ENCODE measurements at places on chromosomes 3 and 15.
A peak's percentile ranks its signal among the peaks of the same experiment; 100 is the strongest.

- no peak for DNase-seq
Measured at GRCh38 chr3:50533316-50533715, 29.9 kb upstream of the CACNA2D2 start.

DNA sequence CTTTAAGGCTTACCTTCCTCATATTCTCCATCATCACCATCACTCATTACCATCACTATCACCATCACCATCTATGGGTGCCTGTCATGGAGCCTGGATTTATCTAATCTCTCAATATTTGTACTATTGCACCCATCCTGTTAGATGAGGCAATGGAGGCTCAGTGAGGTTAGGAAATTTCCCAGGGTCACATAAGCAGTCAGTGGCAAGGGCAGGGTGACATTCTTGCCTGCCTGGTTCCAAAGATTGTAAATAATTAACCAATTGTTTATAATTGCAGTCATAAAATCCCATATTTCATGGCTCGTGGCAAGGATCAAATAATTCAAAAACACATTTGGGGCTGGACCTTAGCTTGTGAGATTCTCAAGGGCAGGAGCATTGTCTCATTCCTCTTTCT, 55.2 kb downstream of the MGLL start:
- DNase-seq: no peak

DNA sequence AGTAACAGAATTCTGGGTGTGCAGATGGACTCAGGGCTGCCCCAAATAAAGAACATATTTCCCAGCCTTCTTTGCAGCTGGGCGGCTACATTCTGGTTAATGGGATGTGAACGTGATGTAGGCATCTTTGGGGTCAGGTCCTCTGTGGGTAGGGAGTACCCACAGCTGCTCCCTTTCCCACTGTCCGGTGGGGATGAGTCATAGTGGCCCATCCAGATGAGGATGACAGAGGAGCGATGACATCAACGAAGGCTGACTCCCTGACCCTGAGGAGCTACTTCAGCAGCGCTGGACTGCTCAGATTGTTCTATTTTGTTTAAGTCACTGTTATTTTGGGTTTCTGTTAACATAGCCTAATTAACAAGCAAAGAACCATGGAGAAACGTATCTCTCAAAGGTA, 38.0 kb downstream of the SRPRB start:
- DNase-seq: peak; percentile 31

DNA sequence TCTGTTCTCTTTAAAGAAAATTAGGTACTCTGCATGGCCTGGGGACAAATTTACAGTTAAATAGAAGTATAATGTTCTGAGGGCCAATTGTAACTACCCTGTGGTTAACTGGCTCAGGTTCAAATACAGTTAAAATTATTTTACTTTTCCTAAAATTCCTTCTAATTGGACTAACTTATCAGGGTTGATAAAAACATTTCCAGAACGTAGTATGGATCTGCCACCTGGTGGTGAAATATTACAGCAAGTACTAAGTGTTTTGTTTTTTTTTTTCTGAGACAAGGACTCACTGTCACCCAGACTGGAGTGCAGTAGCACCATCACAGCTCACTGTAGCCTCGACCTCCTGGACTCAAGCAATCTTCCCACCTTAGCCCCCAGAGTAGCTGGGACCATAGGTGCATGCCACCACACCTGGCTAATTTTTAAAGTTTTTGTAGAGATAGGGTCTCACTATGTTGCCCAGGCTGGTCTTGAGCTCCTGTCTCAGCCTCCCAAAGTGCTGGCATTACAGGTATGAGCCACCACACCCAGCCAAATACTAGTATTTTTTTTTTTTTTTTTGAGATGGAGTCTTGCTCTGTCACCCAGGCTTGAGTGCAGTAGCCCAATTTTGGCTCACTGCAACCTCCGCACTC, 29.2 kb downstream of the NEO1 start:
- DNase-seq: no peak

DNA sequence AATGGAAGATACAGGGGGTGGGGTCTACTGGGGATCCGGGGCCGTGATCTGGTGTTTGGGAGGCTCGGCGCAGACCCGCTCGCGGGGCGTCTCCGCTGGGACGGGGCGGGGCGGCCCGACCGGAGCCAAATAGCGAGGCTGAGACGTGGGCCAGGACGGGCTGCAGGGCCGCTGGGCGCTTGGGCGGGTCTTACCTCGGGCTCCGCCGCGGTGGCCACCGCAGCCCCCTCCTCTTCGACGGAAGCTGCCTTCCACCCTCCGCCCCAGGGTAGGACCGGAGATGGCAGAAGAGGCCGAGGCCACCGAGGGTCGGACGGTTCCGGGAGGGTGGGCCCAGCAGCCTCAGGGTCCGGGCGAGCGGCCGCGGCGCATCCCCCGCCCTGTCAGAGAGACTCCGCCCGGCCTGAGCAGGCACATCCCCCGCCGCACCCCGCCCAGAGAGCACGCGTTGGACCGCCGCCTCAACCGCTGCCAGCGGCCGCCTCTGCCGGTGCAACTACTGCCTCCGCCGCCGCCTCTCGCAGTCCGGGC, 399 bp downstream of the MYO9A start:
- no peak for DNase-seq
